Suprapubic skin (tissue), 4 donors: ENCODE measurements at places on chromosomes 16 and 17.

- DNase-seq: no peak
- H3K4me3 ChIP-seq: no peak overlapping the region
- H3K36me3 ChIP-seq: no peaks in the 10 kb centered on the region
- H3K27me3 ChIP-seq: peaks cover 40% of the 10 kb centered on the region
These were observed 4.6 kb upstream of the DYNLRB2 start for GRCh38 chr16:80536238-80536637.

- no peaks in the 10 kb centered on the region for H3K36me3 ChIP-seq
- H3K4me1 ChIP-seq: no peaks in the 10 kb centered on the region
- no peak overlapping the region for H3K4me3 ChIP-seq
These were observed 267.7 kb downstream of the ABCC12 start for GRCh38 chr16:47888142-47888541.

DNA sequence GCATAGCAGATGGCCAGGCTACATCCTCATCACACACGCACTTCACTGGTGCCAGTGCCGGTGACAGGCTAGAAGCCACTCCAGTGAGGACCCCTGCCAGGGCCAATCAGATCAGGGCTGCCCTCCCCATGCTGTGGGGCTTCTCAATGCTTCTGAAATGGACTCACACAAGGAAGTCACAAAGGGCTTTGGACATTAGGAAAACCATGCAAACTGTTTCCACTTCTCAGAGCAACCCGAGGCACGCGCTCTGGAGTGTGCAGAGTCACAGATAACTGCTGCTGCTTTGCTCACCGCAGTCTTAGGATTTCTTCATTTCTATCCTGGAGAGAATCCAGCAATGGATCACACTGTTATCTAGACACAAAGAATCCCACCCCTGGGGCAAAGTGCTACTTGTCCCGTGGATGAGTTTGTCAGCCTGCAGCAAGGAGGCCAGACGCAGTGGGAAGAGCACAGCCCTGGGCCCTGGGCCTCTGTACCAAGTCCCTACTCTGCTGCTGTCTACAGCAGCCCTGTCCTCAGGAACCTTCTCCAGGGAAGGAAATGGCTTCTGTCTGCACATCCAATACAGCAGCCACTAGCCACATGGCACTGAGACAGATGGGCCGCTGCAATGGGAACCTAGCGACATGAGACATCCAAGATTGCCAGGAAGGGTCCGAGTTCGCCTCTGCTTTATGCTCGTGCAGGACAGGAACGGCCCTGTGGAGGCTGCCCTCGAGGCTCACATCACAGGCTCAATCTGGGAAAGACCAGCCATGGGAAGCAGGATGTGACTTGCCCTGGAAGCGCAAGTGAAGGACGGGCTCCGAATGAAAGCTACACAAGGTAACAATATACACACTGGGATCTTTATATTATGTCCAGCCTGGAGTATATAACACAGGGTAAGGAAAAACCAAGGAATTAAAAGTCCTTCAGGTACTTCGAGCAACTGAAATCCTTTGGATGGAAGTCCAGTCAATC is 169.3 kb downstream of the ZFHX3 start:
- H3K4me1 ChIP-seq: peaks cover 26% of the 10 kb centered on the region
- no peaks in the 10 kb centered on the region for H3K27me3 ChIP-seq
- no peak overlapping the region for H3K4me3 ChIP-seq
- DNase-seq: no peak
- H3K27ac ChIP-seq: no peak overlapping the region

GRCh38 chr17:63598281-63598680 is 2.4 kb upstream of the TACO1 start:
- H3K36me3 ChIP-seq: no peaks in the 10 kb centered on the region
- peaks cover 19% of the 10 kb centered on the region for H3K4me1 ChIP-seq
- DNase-seq: no peak
- no peak overlapping the region for H3K27ac ChIP-seq

DNA sequence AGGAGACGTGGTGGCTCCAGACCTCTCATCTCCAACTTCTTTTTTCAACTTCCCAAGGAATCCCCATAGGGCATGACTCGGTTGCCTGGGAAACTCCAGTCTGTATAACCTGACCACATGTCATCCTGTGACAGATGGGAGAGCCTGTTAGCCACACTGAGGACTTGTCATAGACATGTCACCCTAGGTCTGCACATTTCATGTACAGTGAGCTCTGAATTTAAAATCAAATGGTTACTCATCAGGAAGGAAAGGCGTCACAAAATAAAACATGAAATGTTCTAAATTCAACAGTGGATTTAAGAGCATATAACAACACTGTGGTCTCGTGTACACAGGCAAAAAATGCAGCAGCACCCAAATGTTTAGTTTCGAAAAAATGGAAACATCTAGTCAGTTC is 22.2 kb upstream of the ADAMTS18 start:
- H3K36me3 ChIP-seq: no peaks in the 10 kb centered on the region
- H3K4me3 ChIP-seq: no peak overlapping the region
- peaks cover 5% of the 10 kb centered on the region for H3K27me3 ChIP-seq
- H3K27ac ChIP-seq: no peak overlapping the region
- H3K4me1 ChIP-seq: no peaks in the 10 kb centered on the region

- H3K36me3 ChIP-seq: no peaks in the 10 kb centered on the region
- no peak for DNase-seq
- peak overlapping the region; percentile 28 for H3K27ac ChIP-seq
- H3K27me3 ChIP-seq: no peaks in the 10 kb centered on the region
These were observed 45.0 kb downstream of the SOST start for GRCh38 chr17:43713494-43714162.

- peak overlapping the region; percentile 98 for H3K27ac ChIP-seq
- H3K4me3 ChIP-seq: peak overlapping the region; percentile 92
- no peaks in the 10 kb centered on the region for H3K36me3 ChIP-seq
- H3K27me3 ChIP-seq: no peaks in the 10 kb centered on the region
These were observed 2.0 kb downstream of the YWHAE start for GRCh38 chr17:1398028-1398427.

- H3K4me3 ChIP-seq: no peak overlapping the region
- H3K27me3 ChIP-seq: peaks cover 24% of the 10 kb centered on the region
- peaks cover 28% of the 10 kb centered on the region for H3K4me1 ChIP-seq
- no peak overlapping the region for H3K27ac ChIP-seq
These were observed 17.8 kb downstream of the UTS2R start for GRCh38 chr17:82389379-82389778.

- H3K4me1 ChIP-seq: peaks cover 19% of the 10 kb centered on the region
- no peaks in the 10 kb centered on the region for H3K36me3 ChIP-seq
- H3K4me3 ChIP-seq: no peak overlapping the region
- H3K27me3 ChIP-seq: peaks cover 42% of the 10 kb centered on the region
These were observed 7.2 kb downstream of the LPO start for GRCh38 chr17:58245428-58246103.

GRCh38 chr16:89261691-89262563 is 44.4 kb downstream of the ZNF778 start:
- peaks cover 1% of the 10 kb centered on the region for H3K27me3 ChIP-seq
- H3K4me3 ChIP-seq: no peak overlapping the region
- H3K27ac ChIP-seq: no peak overlapping the region
- peaks cover 9% of the 10 kb centered on the region for H3K4me1 ChIP-seq

GRCh38 chr17:39196808-39197291 is 619 bp downstream of the CACNB1 start:
- DNase-seq: no peak
- H3K4me3 ChIP-seq: peak overlapping the region; percentile 68

GRCh38 chr16:17512636-17513220 is 42.0 kb upstream of the XYLT1 start:
- H3K4me1 ChIP-seq: peaks cover 2% of the 10 kb centered on the region
- H3K4me3 ChIP-seq: no peak overlapping the region
- no peaks in the 10 kb centered on the region for H3K36me3 ChIP-seq
- no peak overlapping the region for H3K27ac ChIP-seq
- H3K27me3 ChIP-seq: no peaks in the 10 kb centered on the region
- DNase-seq: no peak

GRCh38 chr17:30187573-30187972 is 47.9 kb downstream of the SLC6A4 start:
- H3K4me1 ChIP-seq: no peaks in the 10 kb centered on the region
- DNase-seq: no peak
- H3K36me3 ChIP-seq: peaks cover 35% of the 10 kb centered on the region
- no peaks in the 10 kb centered on the region for H3K27me3 ChIP-seq

DNA sequence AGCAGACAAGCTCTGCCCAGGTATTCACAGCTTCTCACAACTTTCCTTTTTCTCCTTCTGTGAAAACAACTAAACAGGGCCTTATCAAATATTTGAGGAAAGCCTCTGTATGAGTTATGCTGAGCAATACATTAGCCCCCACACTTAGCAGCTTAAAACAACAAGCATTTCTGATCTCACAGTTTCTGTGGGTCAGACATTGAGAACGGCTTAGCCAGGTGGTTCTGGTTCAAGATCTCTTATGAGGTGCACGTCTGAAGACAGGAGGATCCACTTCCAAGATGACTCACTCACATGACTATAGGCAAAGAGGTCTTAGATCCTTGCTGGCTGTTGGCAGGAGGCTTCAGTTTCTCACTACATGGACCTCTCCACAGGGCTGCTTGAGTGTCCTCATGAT is 181.4 kb upstream of the WSCD1 start:
- H3K27me3 ChIP-seq: peaks cover 12% of the 10 kb centered on the region
- H3K4me1 ChIP-seq: no peaks in the 10 kb centered on the region
- no peaks in the 10 kb centered on the region for H3K36me3 ChIP-seq
- no peak overlapping the region for H3K4me3 ChIP-seq
- no peak overlapping the region for H3K27ac ChIP-seq

- no peak overlapping the region for H3K4me3 ChIP-seq
- H3K36me3 ChIP-seq: no peaks in the 10 kb centered on the region
- no peaks in the 10 kb centered on the region for H3K27me3 ChIP-seq
- peak overlapping the region; percentile 1 for H3K27ac ChIP-seq
These were observed 3.4 kb downstream of the CEP295NL start for GRCh38 chr17:78899361-78900260.

- peaks cover 68% of the 10 kb centered on the region for H3K36me3 ChIP-seq
- no peak for DNase-seq
- H3K27ac ChIP-seq: no peak overlapping the region
- H3K27me3 ChIP-seq: no peaks in the 10 kb centered on the region
These were observed 41.8 kb upstream of the SLC12A3 start for GRCh38 chr16:56823081-56823733.

DNA sequence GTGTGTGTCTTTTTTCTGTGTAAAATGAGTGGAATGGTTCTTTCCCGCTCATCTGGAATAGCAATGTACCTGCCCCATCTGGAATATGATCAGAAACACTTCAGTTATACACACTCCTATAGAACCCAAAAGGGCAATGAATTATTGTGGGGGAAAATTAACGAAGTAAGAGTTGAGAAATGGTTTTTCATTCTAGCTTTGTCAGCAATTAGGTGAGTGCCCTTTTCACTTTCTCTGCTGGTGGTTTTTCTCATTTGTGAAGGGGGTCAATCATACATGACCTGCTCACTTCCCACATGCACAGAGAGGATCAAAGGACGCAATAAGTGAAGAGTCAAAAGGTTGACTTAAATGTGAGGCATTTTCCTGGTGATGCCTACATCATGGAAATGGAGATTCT is 168.0 kb downstream of the HS3ST3B1 start:
- H3K36me3 ChIP-seq: no peaks in the 10 kb centered on the region
- H3K4me1 ChIP-seq: peaks cover 12% of the 10 kb centered on the region
- H3K4me3 ChIP-seq: no peak overlapping the region
- H3K27me3 ChIP-seq: no peaks in the 10 kb centered on the region

DNA sequence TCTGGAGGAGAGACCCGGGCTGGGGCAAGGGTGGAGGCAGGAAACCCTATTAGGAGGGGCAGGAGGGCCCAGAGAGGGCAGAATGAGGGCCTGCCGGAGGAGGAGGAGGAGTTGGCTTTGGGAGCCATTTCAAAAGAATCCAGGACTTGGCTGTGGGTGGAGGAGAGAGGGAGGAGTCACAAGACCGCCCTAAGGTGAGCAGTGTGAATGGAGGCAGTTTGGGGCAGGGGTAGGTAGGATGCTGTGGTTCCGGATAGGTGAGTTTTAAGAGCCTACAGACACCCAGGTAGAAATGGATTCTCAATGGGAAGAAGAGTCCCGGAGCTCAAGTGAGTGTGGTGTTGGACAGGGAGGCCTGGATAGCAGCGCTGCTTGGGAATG is 80.3 kb downstream of the ARHGAP23 start:
- peaks cover 30% of the 10 kb centered on the region for H3K36me3 ChIP-seq
- H3K27me3 ChIP-seq: peaks cover 9% of the 10 kb centered on the region
- H3K4me3 ChIP-seq: no peak overlapping the region
- H3K27ac ChIP-seq: no peak overlapping the region
- peaks cover 28% of the 10 kb centered on the region for H3K4me1 ChIP-seq
- no peak for DNase-seq

GRCh38 chr17:32631341-32632096 is 144.7 kb downstream of the CDK5R1 start:
- H3K36me3 ChIP-seq: peaks cover 9% of the 10 kb centered on the region
- no peaks in the 10 kb centered on the region for H3K4me1 ChIP-seq
- no peak overlapping the region for H3K4me3 ChIP-seq
- H3K27ac ChIP-seq: no peak overlapping the region
- H3K27me3 ChIP-seq: no peaks in the 10 kb centered on the region
- DNase-seq: no peak

GRCh38 chr16:73002866-73003265 is 45.1 kb downstream of the ZFHX3 start:
- H3K4me1 ChIP-seq: peaks cover 27% of the 10 kb centered on the region
- no peaks in the 10 kb centered on the region for H3K36me3 ChIP-seq
- no peak for DNase-seq
- no peak overlapping the region for H3K27ac ChIP-seq
- no peak overlapping the region for H3K4me3 ChIP-seq

DNA sequence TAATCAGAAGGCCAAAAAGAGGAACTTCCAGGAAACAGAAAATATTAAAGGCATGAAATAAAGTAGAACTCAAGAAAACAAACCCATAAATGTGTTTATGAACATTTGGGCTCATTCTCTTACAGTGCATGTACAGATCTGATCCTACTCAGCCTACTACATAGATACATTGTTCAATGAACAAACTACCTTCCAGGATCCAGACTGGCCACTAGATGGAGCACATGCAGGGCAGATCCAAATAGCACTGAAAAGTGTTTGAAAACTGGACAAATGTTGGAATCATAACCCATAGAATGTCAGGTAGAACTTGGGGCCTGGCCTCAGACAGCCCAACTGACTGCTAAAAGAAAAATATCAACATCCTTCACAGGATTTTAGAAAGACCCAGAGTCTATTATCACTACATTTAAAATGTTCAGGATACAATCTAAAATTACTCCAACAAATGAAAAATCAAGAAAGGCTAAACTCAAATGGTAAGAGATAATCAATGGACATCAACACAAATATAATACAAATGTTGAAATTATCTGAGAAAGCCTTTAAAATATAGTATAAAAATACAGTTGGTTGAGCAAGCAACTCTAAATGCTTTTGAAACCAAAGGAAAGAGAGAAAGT is 122.4 kb upstream of the NUDT7 start:
- H3K27me3 ChIP-seq: no peaks in the 10 kb centered on the region
- no peak overlapping the region for H3K4me3 ChIP-seq
- no peak for DNase-seq
- H3K27ac ChIP-seq: no peak overlapping the region
- peaks cover 4% of the 10 kb centered on the region for H3K4me1 ChIP-seq
- H3K36me3 ChIP-seq: no peaks in the 10 kb centered on the region

- peaks cover 100% of the 10 kb centered on the region for H3K27me3 ChIP-seq
- no peak overlapping the region for H3K27ac ChIP-seq
- peak overlapping the region; percentile 54 for H3K4me3 ChIP-seq
- peaks cover 54% of the 10 kb centered on the region for H3K4me1 ChIP-seq
These were observed 415 bp upstream of the FOXF1 start for GRCh38 chr16:86509759-86510464.

- no peak overlapping the region for H3K4me3 ChIP-seq
- peaks cover 14% of the 10 kb centered on the region for H3K4me1 ChIP-seq
- no peak overlapping the region for H3K27ac ChIP-seq
- DNase-seq: peak; percentile 81
- H3K36me3 ChIP-seq: peaks cover 46% of the 10 kb centered on the region
These were observed 13.0 kb downstream of the ENGASE start for GRCh38 chr17:79087428-79088143.
